ENCODE measurements at places on chromosomes 4 and X.

DNA sequence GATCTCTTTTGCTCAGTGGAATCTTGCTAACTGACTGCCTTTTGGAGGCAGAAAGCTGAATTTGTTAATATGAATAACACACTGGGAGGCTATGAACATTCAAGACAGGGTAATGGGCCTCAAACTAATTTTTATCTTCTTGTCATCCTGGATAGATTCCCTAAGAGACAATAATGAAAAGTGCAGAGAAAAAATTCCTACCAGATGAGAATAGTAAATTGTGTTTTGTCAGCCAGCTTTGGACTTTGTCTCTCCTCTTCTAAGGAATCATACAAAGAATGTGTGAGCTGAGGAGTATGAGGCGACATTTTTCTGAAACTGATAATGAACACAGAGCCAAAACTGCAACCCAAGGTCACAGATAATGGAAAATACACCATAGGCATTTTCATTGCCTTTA, 649.3 kb downstream of the IQCM start:
- DNase-seq = no peak

GRCh38 chr4:96052827-96053226, 212.9 kb downstream of the PDHA2 start:
- no peak for DNase-seq

GRCh38 chr4:109375778-109376414, 57.7 kb upstream of the SEC24B start:
- no peak for DNase-seq

DNA sequence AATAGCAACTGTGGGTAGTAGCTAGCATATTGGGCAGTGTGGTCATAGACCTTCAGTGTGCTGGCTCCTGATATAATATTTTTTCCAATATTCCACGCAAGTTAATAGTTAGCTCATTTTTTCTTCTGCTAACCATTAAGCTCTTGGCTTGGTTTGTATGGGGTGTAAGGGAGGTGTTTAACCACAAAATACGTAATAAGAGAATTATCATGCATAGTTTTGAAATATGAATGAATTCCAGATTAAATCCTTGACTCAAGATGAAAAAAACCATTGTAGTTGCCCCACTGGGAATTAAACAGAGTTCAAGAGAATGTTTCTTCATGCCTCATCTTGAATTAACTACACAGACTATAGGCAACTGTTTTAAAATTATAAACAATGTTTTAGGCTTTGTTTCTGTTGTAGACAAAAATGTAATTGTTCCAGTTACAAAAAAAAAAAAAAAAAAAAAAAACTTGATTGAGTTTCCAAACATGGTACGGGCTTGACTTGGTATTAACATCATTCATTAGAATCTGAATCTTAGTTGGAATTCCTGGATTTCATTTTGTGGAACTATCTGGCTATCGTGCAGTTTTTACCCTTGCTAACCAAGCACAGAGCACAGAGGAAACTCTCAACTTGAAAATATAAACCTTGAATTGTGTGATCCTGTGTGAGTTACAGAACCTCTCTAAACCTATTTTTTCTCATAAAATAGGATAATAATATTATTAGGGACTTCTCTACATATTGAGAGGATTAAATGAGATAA, 28.4 kb downstream of the CXCL1 start:
- DNase-seq = no peak

DNA sequence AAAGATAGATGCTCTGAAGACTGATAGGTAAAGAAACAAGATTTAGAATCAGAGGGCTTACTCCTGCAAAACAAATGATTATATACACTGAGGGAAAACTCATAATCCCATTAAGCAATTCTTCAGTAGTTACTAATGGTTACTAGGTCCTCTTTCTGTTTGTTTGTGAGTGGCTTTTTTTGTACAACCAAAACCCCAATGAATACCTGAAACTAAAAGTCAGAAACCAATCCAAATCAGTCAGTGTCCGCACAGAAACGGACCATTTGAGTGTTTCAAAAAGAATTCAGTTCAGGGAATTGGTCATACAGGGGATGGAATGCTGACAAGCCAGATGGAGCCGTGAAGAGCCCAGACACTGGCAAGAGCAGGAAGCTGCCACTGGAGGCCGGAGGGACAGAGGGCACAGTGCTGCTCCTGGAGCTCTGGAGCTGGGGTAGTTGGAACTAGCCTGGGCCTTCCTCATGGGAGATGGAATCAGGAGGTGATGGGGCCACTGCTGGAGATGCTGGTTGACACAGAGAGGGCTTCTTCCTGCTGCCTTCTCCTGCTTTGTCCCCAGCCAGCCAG, 31.9 kb downstream of the SETD7 start:
- DNase-seq = no peak

GRCh38 chr4:101158134-101158482, 189.2 kb downstream of the PPP3CA start:
- no peak for DNase-seq

GRCh38 chrX:150975655-150976390, 7.3 kb upstream of the HMGB3 start:
- no peak for DNase-seq

DNA sequence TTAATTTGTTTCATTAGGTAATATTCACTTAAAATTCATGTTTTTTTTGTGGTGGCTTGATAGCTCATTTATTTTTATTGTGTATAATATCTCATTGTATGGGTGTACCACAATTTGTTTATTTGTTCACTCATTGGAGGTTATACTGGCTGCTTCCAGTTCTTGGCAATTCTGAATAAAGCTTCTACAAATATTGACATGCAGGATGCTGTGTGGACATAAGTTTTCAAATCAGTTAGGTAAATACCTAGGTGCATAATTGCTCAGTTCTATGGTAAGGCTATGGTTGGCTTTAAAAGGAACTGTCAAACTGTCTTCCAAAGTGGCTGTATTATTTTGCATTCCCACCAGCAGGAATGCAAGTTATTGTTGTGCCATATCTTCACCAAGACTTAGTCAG, 504.5 kb upstream of the GALNTL6 start:
- no peak for DNase-seq

DNA sequence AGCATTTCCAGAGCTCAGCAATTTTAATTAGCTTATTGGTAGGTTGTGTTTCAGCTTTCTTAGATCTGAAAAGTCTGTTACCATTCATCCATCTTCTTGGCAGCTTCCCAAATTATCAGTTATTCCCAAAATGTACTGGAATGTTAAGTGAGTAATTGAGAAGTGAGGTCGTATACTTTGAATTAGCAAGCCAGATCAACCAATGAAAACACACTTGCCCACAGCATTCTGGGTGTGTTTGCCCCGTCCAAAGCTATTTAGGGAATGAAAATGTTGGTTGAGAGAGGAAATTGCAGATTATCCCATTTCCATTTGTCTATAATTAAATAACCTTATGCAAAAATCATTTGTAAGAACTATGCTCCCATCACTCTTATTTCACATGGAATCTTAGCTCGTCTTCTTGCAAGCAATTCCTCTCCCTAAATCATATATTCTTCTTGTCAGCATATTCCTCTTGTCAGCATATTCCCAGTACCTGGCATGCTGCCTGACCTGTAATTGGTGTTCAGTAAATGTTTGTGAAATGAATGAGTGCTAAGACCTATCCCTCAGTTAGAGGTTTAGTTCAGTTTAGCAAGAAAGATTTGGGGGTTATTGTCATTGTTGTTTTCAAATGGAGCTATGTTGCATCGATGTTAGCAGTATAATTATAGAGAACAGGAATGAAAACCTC, 23.3 kb upstream of the ANTXR2 start:
- DNase-seq = no peak

DNA sequence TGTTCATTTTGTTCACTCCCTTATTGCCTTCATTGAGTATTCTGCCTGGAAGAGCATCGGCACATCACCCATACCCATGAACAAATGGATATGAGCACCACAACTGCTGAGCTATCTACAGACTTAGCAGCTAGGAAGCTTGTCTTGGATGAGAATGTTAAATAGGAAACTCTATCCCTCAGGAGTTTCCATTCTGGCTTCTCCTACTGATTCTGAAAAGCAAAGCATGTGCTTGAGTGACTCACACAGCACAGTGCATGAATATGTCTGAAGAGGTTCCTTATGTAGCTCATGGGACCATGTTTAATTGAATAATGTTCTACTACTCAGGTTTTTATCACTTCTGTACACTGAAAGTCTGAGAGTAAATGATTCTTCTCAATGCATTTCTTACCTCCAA, 57.3 kb upstream of the MXRA5 start:
- DNase-seq = no peak

- DNase-seq = no peak
Observed at GRCh38 chr4:36325499-36325898, 44.1 kb downstream of the DTHD1 start.

GRCh38 chr4:33054656-33055196, 2334.6 kb downstream of the PCDH7 start:
- DNase-seq = no peak

Data from thoracic aorta (tissue), 2 donors.